ENCODE measurements at places on chromosomes 7 and 10.

DNA sequence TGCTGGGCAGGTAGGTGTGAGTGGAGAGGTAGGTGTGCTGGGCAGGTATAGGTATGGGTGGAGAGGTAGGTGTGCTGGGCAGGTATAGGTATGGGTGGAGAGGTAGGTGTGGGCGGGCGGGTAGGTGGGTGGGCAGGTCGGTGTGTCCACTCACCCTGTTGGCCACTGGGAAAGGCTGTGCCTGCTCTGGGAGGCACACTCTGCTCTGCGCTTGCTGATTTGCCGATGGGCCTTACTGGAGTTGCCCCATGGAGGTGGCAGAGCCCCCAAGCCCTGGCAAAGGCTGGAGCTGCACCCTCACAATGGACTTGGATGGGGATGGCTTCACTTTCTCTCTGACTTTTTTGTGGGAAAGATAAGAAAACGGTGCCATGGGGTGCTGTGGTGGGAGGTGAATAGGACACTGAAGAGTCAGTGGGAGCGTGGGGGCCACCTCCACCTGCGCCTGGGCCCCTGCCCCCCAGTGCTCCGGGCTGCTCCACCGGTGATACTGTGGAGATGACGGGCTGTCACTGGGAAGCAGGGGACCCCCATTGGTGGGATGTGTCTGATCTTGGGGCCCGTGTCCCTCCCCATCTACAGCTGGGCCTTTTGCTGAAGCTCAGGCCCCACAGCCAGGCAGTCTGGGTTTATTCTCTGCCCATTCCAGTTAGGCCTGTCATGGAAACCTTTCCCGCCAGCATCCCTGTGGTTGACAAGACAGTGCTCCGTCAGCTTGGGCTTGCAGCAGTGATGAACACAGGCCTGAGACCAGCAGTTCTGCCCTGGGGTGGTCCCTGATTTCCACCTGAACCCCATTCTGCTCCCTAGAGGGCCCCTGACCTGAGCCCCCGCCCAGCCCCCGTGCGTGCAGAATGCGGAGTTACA is 75.0 kb downstream of the NKX6-2 start:
- DNase-seq: peak; percentile 26

- no peak for DNase-seq
Measured at GRCh38 chr10:117531371-117532002, 11.1 kb upstream of the EMX2 start.

DNA sequence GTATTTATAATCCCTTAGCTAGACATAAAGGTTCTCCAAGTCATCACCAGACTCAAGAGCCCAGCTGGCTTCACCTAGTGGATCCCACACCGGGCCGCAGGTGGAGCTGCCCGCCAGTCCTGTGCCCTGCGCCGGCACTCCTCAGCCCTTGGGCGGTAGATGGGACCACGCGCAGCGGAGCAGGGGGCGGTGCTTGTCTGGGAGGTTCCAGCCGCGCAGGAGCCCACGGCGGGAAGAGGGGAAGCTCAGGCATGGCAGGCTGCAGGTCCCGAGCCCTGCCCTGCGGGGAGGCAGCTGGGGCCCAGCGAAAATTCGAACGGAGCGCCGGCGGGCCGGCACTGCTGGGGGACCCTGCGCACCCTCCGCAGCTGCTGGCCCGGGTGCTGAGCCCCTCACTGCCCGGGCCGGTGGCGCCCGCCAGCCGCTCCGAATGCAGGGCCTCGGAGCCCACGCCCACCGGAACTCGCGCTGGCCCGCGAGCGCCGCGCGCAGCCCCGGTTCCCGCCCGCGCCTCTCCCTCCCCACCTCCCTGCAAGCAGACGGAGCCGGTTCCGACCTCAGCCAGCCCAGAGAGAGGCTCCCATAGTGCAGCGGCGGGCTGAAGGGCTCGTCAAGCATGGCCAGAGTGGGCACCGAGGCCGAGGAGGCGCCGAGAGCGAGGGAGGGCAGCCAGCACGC is 675.6 kb downstream of the REEP3 start:
- DNase-seq: no peak

DNA sequence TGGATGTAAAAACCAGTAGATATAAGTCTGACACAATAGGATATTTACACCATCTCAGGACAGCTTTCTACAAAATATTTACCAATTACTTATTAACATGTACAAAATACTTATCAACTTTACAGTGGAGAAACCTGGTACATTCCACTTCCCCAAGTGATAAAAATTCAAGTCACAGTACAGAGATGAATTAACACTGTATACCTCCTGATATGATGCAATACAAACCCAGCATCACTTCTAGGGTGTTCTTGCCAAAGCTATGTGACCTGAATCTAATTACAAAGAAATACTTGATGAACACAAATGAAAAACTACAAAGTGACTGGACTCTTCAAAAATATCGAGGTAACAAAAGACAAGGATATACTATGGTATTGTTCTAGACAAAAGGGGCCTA is 156.4 kb upstream of the FGFR2 start:
- DNase-seq: no peak

DNA sequence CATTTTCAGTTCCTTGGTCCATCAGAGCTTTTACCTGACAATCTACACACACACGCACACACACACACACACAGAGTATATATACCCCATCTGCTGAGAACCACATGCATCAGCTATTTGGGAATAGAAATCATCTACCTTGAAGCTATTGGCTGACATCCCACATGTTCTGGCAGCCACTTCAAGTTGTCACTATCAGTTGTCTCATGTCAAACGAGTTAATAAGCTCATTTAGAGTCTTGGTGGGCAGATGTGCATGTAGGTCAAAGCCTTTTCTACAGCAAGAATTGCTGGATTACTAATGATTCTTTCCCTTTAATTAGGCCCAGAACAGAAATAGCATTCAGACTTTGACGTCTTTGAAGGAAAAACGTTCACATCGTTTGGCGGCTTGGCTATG is 36.8 kb downstream of the COL28A1 start:
- DNase-seq: no peak

- DNase-seq: no peak
Measured at GRCh38 chr7:80133361-80134114, 1.1 kb upstream of the GNAI1 start.

DNA sequence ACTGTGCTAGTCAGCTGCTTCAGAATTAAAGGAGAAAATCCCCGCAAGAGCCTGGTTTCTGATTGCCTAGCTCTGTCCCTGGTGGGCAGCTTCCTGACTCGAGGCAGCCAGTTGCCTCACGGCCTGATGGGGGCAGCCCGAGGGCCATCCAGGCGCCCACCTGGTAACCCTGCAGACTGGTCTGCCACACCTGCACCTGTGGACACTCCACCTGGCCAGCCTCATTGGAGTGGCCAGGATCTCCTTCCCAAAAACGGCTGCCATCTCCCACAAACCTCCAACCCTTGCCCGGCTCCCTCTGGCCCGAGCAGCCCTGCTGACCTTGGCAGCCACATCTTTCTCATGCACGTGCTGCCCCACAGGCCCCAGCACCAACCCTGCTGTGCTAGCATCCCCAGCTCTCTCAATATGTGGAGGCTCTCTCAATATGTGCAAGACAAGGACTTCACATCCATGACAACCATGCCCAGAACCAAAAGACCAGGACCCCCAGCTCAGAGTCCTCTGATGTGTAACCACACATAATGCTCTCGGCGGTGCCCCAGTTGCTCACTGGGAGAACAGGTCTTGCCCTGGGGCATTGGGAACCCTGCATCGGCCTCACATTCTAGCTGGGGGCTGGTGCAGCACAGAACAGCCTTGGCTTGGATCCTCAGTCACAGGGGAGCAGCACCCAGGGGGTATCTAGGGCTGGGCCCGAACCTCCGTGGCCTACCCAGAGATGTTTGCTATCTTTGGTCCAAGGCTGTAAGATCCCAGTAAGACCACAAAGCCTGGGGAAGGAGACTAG is 14.6 kb downstream of the DRGX start:
- no peak for DNase-seq

GRCh38 chr7:77386165-77386822 is 29.9 kb downstream of the GSAP start:
- DNase-seq: no peak

GRCh38 chr7:66380272-66380888 is 175.2 kb downstream of the TPST1 start:
- no peak for DNase-seq

DNA sequence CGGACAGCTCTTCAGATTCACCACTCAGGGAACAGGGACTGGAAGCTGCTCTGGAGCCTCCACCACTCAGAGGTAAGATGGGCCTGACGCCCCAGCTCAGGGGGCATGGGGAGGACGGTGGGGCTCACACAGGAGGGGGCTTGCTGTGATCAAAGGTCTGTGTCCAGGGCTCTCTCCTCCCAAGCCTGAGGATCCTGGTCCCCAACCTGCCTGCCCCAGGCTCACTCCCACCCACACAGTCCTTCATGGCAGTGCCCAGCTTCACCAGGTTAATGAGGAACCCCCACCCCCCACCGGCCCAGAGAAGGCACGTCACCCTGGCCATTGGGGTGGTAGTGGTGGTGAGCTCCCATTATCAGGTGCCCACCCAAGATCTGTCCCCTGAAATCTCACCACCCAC is 926.7 kb upstream of the ZNF722 start:
- DNase-seq: no peak

- DNase-seq: no peak
Measured at GRCh38 chr10:29675984-29676383, 41.2 kb upstream of the SVIL start.

- no peak for DNase-seq
Measured at GRCh38 chr7:63012633-63013183, 985.9 kb upstream of the ZNF722 start.

- no peak for DNase-seq
Measured at GRCh38 chr10:70167246-70167645, 3.1 kb downstream of the SAR1A start.

DNA sequence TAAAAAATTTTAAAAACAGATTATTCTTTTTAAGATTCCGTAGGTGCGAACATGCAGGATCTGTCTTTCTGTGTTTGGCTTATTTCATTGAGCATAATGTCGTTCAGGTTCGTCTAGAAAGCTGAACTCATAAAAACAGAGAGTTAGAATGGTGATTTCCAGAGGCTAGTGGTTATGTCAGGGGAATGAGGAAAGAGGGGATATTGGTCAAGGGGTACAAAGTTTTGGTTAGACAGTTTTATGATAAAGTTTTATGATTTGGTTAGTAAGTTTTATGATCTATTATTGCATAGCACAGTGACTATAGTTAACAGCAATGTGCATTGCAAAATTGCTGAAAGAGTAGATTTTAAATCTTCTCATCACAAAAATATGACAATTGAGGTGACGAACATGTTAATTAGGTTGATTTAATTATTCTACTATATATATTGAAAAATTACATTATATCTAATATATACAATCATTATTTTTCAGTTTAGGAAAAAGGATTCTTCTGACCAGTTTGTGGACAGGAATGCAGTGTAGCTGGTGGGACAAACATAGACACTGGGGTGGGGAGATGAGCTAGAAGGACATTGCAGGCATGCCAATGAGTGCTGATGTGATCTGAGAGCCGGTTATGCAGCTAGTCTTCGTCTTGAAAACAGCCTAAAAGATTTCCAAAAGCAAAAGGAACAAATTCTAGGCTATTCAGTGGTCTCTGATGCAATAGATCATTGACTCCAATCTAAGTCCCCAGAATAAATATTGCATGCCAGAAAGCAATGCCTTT is 31.3 kb upstream of the MALRD1 start:
- no peak for DNase-seq

GRCh38 chr10:91571671-91572070 is 61.2 kb downstream of the PPP1R3C start:
- DNase-seq: no peak

DNA sequence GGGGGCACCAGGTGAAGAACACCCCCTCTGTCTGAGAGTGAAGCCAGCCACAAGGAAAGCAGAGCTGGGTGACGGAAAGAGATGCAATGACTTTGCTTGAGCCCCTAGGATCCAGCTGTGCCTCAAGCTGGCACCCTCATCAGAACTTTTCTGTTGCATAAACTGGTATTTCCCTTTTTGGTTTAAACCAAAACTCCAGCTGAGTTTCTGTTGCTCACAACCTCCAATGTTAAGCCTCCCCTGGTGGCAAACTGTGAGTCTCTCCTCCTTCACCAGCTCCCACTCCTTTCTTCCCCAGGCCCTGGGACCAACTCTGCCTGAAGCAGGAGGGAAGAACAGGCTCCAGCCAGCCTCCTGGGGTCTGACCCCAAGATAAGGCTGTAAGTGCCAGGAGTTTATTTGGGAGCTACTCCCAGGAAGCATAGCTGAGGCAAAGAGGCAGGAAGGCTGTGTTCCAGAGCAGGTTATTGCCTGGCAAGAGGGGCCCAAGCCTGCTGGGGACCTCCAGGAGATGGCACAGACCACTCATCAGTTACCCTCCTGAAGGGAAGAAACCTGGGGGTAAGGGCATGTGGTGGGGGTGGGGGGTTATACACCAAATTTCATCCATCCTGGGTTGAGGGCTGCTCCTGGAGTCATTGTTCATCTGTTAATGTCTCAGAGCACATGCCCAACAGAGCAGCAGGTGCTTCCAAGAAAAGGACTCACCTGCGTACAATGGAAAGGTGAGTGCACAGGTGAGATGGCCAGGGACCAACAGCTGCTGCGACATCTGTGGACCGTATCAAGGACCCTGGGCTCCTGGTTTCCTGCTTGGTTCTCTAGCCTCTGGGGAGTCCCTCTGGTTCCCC is 73.3 kb upstream of the NANOS1 start:
- DNase-seq: no peak

- DNase-seq: no peak
Measured at GRCh38 chr10:103791291-103791690, 64.1 kb downstream of the SH3PXD2A start.

DNA sequence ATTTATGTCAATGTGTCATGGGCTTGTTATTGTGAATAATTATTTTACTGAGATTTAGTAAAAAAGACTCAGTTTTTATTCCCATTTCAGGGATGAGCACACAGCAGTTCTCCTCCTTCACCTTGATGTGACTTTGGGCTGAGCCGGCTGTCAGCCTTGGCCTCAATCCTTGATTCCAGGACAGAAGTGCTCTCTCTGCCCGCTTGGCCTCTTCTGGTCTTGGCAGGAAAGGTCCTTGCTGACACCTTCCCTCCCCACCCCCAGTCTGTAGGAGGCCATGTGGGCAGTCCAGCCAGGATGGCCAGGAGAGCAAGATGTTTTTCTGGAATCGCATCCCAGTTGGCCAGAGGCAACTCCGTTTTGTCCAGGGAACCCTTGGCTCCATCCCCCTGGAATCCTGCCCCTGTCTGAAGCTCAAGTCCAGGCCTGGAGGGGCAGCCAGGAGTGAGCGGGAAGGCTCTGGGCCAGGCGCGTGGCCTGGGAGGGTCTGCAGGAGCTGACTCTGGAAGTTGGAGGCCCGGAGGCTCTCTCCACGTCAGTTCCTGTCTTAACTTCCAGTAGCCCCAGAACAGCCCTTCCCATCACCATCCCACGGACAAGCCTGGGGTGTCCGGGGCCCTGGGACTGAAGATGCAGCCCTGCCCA is 100.9 kb downstream of the PDGFA start:
- peak; percentile 36 for DNase-seq

- DNase-seq: no peak
Measured at GRCh38 chr7:33868166-33868565, 37.2 kb upstream of the BMPER start.

- no peak for DNase-seq
Measured at GRCh38 chr10:1057106-1057657, 997 bp downstream of the WDR37 start.

- DNase-seq: no peak
Measured at GRCh38 chr10:70803775-70804420, 11.8 kb upstream of the SGPL1 start.

GRCh38 chr7:1672851-1673486 is 2.9 kb downstream of the ELFN1 start:
- DNase-seq: peak; percentile 33

GRCh38 chr10:46286991-46287693 is at the start of gene ANTXRL:
TSS of gene ANTXRL (plus strand) at chr10:46286997. CDS start at chr10:46287263, 266 bp downstream.
- no peak for DNase-seq

GRCh38 chr7:36015733-36016132 is 137.3 kb upstream of the EEPD1 start:
- DNase-seq: no peak

- DNase-seq: no peak
Measured at GRCh38 chr10:68963151-68963550, 7.2 kb downstream of the DDX21 start.

GRCh38 chr7:110922906-110923305 is 168.0 kb upstream of the LRRN3 start:
- DNase-seq: no peak

All from lower lobe of right lung (tissue), 2 donors.